ENCODE measurements at places on chromosomes 6 and 20.
A peak's percentile ranks its signal among the peaks of the same experiment; 100 is the strongest.

GRCh38 chr6:75116946-75117345 lies 88.9 kb downstream of the COL12A1 start:
- no peak for DNase-seq

DNA sequence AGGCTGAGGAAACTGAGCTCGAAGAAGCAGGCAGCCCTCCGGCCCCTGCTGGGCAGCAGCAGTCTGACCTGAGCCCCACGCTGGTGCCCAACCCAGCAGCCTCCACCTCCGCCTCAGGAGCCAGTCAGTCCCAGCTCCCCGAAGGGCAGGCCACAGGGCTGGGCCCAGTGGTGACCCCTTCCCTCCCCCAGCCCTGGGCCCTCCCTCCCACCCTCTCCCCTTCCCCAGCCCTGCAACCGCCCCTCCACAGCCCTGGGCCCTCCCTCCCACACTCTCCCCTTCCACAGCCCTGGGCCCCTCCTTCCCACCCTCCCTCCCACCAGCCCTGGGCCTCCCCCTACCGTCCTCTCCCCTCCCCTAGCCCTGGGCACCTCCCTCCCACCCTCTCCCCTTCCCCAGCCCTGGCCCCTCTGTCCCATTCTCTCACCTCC lies 115.0 kb downstream of the TAF4 start:
- DNase-seq: no peak

DNA sequence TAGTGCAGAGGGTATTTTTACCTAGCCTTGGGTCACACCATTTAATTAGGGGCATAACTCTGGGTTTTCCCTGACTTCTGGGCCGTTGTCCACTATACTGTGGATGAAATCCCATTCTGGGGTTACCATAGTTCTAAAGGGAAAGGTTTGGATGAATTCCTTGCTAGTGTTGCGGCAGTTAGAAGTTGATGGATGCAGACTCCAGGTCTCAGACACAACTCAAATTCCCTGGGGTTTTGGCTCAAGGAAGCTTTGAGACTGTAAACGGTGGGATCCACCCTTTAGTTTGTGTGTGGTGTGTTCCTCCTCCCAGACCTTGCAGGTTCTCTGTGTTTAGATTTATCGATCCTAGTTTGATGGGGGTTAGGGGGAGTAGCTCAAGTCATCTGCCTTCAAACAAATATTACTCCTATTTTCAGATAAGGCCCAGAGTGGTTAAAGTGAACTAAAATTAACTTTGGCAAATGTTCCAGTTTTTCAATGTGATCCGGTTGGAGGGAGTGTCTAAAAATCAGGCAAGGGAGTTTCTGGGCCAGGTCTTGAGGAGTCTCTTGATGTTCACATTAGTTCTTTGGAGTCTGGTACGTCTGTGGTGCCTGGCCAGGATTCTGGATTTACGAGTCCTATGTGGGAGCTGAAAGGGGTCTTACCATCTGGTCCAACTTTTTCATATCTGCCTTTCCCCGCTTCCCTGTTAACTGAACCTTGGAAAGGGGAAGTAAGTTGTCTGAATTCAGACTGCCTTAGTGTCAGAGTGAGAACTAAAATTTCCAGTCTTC lies 1.5 kb downstream of the RALY start:
- DNase-seq: no peak

DNA sequence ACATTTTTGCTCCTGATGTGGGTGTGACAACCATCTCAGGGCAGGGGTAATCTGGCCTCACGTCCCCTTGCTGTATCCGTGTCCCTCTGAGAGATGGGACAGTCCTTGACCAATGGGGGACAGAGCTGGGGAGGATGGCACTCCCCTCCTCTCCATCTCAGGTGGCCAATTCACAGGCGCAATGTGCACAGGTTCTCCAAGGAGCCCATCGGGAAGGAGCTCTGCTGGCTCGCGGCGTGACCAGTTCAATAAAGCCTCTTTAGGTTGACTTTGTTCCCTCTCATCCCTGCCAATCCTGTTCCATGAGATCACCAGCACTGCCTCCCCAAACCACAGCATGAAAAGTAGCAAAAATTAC lies 196.3 kb upstream of the SLC24A3 start:
- DNase-seq: no peak

GRCh38 chr20:12763406-12763805 lies 245.4 kb upstream of the SPTLC3 start:
- peak; percentile 56 for DNase-seq

DNA sequence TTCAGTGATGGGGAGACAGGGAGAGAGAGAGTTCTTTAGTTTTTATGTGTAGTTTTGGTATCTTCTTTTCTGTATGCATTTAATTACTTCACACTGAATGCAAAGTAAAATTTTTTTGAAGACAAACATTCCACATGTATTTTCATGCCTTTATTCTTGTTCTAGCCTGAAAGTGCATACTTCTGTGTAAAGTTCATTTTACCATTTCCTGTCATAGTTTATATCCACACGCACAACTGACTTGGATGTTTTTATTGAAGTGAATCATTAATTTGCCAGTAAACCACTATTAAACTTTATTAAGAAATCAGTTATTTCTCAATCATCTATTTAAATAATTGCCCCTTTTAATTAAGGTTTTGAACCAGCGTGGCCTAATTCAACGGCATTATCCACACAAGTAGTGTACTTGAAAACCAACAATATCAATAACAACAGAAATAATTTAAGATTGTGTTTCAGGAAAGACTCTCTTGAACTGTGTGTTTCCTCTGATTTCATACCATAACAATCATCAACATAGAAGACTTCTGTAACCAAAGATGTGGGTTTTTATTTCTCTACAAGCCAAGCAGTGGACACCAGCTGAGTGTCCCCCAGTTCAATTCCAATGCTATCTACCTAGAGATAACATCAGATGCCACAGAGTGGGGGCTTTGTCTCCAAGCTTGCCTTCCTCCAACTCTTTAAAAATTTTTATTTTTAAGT lies 512.7 kb upstream of the JAG1 start:
- DNase-seq: no peak

- no peak for DNase-seq
These were observed 66.5 kb downstream of the IYD start for GRCh38 chr6:150435360-150435759.

DNA sequence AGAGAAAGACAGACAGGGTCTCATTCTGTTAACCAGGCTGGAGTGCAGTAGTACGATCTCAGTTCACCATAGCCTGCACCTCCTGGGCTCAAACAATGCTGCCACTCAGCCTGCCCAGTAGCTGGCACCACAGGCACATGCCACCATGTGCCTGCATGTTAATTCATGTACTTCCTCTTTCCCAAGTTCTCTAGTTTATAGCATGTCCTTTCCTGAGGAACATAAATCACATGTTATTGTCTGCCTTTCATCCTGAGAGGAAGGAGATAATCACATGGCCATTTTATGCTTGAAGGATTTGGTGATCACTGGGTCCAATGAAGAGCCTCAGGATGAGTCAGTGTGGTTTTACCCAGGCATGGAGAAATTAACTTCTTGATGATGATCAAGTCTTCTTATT lies 47.9 kb downstream of the COL11A2 start:
- no peak for DNase-seq

GRCh38 chr6:157222201-157222981 lies 100.9 kb downstream of the TMEM242 start:
- no peak for DNase-seq

DNA sequence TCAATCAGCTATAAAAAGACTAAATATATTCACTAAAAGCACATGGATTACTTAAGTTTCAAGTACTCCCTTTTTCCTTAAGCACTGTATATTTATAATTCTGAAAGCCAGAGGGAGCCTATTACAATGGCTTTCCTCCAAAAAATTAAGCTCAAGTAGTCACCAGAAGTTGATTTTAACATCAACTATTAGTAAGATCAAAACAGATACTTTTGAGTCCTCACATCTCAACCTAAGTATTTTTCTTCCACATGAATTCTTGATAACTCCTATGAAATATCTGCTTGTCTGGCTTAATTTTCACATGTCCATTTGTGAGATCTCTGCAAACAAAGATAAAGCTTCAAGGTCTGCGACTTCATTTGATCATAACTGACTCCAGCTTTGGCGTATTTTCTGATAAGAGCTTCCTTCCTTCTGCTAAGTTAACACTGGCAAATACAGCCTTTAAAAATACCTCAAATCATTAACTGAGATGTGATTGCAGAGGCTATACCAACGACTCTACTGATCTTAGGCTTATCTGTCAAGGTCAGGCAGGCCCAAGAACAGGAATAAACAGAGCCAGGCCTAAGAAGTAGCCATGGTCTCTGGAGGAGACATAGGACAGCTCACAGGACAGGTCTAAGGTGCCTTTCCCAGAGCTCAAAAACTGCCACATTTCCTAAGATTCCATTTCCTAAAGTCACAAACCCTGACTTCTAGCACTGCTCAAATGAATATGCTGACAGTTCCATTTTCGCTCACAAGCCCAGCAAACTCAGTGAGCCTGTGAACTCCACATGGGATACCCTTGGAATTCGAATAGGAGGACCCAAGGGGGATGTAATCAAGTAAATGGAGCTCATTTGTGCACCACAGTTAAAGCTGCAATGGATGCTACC lies 10.0 kb downstream of the SNX5 start:
- DNase-seq: no peak

DNA sequence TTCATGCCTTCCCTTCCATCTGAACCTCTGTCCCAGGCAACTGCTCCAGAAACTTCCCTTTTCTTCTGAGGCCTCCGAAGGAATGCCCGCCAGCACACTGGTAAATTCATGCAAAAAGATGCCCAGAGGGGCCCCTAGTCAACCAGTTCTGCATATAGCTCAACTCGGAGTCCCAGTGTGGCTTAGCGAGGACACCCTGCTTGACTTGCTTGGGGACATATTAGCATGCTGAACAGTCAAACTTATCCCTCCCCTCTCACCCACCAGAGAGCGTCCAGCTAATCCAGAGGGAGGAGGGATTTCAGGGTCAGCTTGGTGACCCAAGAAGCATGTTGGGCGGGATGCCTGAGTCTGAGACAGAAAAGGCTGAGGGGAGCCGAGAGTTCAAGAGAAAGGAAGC lies 23.0 kb upstream of the MDFI start:
- no peak for DNase-seq

- DNase-seq: no peak
These were observed 45.3 kb upstream of the DSN1 start for GRCh38 chr20:36818861-36819260.

GRCh38 chr20:43569282-43569681 lies 10.5 kb downstream of the SGK2 start:
- DNase-seq: no peak

GRCh38 chr6:33318426-33319073 lies 1.0 kb upstream of the ZBTB22 start:
- DNase-seq: no peak

DNA sequence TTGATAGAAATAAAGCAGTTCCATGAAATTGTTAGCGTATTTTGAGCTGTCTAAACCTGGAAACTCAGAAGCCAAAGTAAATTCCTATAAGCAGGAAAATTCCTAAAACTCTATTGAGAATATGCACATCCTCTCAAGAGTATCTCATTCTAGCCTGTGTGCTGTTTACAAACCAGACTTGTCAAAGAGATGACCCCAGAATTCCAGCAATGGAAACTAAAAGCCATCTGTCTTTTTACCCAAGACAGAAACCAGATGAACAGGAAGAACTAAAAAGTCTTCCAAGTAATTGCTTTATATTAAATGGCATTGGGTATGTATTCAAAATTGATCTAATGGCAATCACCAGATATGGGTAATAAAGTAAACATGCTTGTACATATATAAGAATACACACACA lies 92.6 kb downstream of the COL19A1 start:
- DNase-seq: no peak

DNA sequence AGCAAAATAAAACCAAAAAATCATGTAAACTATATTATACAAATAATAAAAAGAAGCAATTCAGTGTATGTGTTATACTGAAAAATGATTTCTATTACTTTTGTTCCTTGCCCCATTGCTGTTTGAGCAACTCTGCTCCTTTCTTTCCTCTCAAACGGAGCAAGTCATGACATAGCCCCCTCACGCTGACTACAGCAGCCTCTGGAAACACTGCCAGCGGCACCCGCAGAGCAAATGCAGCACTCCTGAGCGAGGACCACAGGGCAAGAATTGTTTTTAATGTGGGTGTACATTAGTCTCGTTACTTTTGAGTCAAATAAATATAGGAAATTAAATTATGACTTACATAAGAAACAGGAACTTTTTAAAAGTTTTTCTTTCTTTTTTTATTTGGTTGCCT lies 350.1 kb upstream of the HSF2 start:
- no peak for DNase-seq

DNA sequence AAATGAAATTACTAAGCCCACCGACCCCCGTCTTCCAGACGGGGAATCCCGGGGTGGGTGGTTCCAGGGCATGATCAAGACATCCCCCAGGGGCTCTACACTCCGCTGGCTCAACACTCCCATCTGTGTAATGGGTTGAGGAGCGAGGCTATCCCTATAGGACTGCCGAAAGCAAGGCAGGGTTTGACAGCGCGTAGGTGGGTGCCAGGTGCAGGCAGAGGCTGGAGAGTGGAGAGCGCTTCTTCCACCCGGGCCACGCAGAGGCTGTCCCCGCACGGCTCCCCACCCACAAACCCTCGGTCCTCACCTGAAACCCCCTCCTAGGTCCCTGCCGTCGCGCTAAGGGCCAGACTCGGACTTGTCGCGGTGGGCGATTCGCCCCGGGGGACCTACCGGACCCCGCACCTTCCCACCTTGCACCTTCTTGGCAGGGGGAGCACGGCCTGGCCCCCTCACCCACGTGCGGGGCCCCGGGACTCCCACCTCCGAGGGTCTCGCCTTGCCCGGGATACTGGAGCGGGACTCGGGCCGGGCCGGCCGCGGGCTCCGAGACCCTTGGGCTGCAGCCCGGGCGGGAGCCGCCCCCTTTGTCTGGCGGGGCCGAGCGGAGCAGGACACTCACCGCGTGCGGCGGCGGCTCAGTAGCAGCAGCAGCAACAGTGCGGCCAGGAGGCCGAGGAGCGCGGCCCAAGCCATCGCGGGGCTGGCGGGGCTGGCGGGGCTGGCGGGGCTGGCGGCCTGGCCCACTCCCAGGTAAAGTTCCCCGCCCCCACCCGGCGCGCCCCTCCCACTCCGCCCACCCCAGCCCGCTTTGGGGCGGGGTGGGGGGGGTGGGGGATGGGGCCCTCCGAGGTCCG lies at the start of gene PTGIS:
Gene PTGIS (minus strand): TSS at position 717 of the 857 bp plus-strand sequence. CDS start 21 bp downstream, at position 696.
- peak; percentile 69 for DNase-seq

DNA sequence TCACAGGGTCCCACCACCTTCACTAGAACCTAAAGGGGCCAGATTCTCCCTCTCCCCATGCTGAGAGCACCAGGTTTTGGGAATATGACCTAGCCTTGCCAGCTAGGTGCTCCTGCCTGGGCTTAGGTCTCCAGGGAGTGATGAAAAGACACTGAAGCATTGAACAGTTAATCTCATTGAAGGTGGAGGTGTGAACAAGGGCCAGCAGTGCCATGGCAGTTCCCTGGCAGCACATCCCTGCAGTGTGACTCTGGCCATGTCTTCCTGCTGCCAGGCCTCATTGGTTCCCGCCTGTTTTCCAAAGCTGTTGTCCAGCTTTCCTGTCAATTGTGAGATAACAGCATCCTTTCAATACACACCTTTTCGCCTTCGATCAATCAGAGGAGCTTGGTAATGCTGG lies 10.9 kb downstream of the PPIL6 start:
- no peak for DNase-seq

GRCh38 chr6:96907498-96907897 lies 9.8 kb upstream of the NDUFAF4 start:
- no peak for DNase-seq

DNA sequence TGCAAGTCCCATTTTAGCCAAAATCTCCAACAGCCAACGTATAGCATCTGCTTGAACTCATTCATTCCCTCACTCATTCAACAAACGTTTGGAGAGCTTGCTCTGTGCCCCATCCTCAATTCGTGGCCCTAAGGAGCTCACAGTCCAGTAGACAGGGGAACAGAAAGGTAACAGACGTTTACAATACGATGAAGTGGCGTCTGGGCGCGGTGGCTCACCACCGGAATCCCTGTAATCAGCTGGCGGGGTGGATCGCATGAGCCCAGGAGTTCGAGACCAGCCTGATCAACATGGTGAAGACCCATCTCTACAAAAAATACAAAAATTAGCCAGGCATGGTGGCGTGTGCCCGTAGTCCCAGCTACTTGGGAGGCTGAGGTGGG lies 790 bp upstream of the E2F1 start:
- no peak for DNase-seq
